ENCODE measurements at places on chromosomes 2 and 18.

DNA sequence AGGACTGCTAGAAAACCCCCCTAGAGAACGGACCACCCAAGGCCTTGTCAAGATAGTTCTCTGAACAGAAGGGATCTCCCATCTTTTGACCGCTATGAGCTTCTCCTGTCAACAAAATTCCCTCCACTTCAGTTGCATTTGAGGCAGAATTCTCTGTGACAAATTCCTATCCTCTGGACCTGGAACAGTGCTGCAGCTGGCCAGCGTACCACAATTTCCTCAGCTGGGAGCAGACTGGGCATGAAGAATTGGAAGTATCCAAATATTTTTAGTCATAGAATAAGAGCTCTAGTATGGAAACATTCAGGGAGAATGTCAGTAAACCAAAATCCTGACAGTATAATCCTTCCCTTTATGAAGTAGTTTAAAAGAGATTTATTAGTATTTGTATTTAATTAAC, 147.1 kb upstream of the BOD1L2 start:
- no peak for DNase-seq

DNA sequence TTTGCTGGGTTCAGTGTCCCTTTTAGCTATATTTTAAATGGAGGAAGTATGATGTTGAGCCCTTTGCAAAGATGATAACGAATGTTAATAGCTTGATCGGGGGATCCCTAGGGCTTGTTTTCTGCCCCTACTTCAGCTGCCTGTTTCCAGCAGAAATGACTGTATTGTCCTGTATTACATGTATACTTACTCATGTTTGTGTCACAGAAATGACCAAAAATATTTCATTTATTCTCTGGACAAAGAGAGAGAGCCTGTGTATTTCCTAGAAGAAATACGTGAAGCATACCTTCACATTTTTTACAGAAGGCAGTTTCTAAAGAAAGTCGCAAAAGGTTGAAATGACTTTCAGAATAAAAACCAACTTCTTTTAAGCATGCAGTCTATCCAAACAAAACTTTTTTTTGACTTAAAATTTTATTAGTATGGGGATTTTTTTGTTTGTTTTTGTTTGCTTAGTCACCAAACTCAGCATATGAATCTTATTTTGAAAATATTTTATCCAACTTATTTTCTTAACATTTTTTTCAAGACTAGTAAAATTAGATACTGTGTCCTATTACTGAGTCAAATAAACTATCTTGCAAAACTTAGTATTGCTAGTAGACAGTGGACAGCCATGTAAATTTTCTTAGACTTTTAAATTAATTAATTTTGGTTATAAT, 68.9 kb downstream of the PTRHD1 start:
- no peak for DNase-seq

DNA sequence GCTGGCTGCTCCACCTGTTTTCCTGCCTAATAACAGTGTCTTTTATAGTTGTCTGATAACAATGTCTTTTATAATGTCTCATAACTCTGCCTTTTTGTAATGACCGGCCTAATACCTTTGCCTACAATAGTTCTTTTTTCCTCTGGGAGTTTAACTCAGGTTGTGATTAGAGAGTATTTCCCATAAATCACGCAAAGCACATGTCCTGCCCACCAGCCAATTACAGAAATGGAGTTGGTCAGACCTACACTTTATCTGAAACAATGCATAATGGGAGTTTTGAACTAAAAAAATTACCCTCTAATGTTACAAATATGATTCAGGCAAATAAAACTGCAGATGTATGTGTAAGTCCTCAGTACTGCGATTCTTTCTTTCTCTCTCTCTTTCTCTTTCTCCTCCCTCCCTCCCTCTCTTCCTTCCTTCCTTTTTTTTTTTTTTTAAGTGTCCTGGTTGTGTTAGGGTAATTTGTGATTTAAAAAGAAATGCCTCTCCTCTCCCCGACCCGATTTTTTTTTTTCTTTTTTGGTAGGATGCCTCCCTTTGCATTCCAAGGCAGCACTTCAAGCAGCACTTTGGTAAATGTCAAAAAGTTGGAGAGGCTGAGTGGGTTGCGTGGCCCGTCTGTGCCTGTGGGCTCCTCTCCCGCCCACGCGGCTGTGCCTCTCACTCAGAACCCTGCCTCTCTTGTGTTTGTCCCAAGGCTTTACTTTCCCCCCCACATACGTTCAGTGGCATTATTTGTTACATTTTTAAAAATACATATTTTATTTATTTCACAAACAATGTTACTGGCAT, 147.3 kb downstream of the AGAP1 start:
- DNase-seq = no peak

GRCh38 chr18:61544178-61544577, 210.9 kb downstream of the CDH20 start:
- no peak for DNase-seq

GRCh38 chr2:150296770-150297546, 190.5 kb downstream of the RND3 start:
- no peak for DNase-seq

DNA sequence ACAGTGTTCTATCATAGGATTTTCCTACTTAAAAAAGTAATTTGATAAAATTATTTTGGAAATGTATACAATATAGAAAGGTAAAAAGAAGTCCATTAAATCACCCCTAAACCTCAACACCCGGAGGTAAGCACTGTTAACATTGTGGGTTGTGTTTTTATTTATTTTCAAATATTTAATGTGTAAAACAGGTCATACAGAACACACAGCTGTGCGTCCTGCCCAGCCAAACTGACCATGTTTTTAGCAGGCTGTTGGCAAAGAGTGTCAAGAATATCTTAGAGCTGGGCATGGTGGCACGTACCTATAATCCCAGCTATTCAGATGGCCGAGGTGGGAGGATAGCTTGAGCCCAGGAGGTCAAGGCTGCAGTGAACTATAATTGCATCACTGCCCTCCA, 78.8 kb upstream of the ZNF532 start:
- no peak for DNase-seq

DNA sequence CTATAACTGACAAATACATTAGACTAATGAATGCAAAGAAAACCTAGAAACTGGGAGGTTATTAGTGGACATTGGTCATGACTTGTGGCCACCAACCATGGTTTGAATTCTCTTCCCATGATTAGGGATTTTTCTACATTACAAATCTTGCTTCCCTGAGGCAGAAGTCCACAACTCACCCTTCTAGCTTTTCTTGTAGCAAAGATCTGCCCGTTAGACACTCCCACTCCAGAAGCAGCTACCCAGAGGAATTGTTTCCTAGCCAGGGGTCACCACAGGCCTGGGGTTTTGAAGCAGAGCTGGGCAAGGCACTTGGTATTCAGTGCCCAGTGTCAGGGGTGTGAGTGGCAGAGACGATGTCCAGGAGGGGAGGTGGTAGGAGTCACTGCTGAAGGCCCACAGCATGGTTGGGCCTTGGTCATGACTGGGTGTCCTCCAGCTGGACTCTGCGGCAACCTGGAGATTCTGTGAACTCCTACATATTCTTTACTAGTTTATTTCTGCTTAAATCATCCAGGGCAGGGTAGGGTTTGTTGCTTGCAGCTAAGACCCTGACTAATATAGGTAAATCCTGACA, 54.9 kb downstream of the ACTR2 start:
- no peak for DNase-seq
